Liver (tissue), 10 donors: ENCODE measurements at places on chromosomes 3 and 15. TPM values are rescaled to one million over a fixed set of nuclear protein-coding genes. Genes with fewer than 3 reads are reported as not detected.

DNA sequence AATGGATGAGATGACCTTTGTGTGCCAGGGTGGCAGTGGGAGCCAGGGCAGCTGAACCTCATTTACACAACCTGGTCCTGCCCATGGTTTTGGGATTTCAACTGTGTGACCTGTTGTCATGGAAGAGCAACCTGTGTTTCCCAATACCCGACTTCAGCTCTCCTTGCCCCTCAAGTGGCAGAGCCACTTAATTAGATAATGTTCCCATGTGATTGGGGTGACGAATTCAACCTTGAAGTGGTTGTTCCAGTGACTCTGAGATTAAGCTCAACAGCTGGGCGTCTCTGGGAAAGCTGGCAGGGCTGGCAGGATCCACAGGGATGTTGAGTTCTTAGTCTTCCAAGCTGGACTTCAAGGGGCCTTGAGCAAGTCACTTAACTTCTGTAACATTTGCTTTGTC lies 71.0 kb downstream of the THSD4 start:
- no peak for DNase-seq

- no peak for DNase-seq
These were observed 85.7 kb downstream of the TBL1XR1 start for GRCh38 chr3:177111541-177111949.

DNA sequence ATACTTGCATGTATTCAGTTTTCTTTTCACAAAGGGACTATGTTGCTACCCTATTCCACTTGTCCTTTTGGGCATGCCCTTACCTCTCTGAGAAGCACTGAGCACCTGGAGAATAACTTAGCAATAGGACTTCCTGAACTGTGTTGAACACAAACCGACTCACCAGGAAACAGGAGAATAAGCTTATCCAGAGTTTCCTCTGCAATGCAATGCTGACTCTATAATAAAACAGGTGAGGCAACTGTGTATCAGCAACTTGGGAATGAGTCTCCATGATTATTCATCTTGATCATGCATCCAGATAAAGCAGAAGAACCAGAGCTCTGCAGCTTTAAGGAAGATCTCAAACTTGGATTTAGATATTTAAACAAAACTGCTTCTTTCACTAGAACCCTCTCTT lies 806.5 kb downstream of the IGSF11 start:
- no peak for DNase-seq

ACY1 gene
- 69.5 TPM for total RNA-seq

DNA sequence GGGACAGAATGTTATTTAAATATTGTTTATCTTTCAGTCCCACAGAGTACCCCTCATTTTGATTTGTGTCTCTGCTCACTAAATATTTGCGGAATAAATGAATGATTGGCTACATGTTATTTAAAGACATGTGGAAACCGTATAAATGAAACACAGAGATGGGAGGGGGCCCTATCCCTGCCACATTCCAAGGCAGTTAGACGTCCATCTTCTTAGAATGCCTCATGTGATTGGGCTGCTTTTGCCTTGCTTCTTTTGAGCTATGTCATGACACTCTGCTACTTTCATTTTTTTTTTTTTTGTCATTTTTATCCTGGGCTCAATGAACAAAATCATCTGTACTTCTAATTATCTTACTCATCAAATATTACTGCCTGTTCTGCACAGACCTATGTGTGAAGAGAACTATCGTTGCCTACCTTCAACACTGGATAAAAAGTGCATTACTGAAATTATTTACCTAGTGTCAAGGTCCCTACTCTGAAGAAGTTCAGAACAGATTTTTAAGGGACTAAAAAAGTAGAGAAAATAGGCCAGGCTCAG lies 83.9 kb upstream of the FAM98B start:
- DNase-seq: no peak

DNA sequence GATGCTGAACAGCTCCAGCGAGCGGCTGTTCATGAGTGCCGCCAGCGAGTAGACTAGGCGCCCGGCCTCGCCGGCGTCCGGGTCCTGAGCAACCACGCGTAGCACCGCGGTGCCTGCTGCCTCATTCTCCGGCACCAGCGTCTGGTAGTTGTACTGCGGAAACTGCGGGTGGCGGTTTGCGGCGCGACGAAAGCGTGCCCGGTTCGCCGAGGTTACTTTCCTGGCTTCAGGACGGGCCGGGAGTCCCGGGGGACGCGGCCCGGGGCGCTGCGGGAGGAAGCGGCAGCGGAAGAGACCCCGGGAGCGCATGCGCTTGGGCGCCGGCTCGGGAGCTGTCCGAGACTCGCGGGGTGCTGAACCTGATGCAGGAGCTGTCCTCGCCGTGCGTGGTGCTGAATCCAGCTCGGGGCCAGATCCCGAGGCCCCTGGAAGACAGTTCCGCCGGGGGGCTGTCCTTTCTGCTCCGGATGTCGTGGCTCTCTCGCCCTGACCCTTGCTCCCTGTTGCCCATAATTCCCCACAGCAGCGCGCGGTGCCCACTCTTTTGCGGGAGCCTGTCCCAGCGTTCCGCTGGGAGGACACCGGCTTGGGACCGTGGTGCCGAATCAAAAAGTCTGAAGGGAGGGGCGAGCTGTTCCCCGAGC lies 1.1 kb downstream of the CELSR3 start:
- peak; percentile 86 for DNase-seq
